Epithelial cell of alveolus of lung (primary cell): ENCODE measurements at places on chromosomes 2 and 18. TPM values are rescaled to one million over a fixed set of nuclear protein-coding genes. Genes with fewer than 3 reads are reported as not detected.

CFAP53 gene
- 0.39 and 0.64 TPM in 2 replicates for total RNA-seq

MARCHF4 gene
- total RNA-seq, result under 0.01 and 1.0 TPM in 2 replicates

HIBCH gene
- total RNA-seq, result 5.9 and 6.0 TPM in 2 replicates

SPATS2L gene
- 142 and 165 TPM in 2 replicates for total RNA-seq

COX7A2L gene
- total RNA-seq, result 178 and 191 TPM in 2 replicates

CAPN14 gene
- total RNA-seq, result 0.08 TPM in 1 of 2 replicates, not detected in the other

SH3RF3 gene
- 21.8 and 24.6 TPM in 2 replicates for total RNA-seq

GPR39 gene
- 9.1 TPM in 1 of 2 replicates, not detected in the other for total RNA-seq

ATIC gene
- 54.9 and 57.2 TPM in 2 replicates for total RNA-seq

DES gene
- under 0.01 and 20.4 TPM in 2 replicates for total RNA-seq

EFHD1 gene
- 0.40 and 2.2 TPM in 2 replicates for total RNA-seq

FAHD2A gene
- total RNA-seq, result 17.4 and 23.9 TPM in 2 replicates

GALR1 gene
- total RNA-seq, result not detected in 2 replicates

DAPL1 gene
- not detected in 2 replicates for total RNA-seq

TUBA4B gene
- not detected in 2 replicates for total RNA-seq

SLC8A1 gene
- 1.9 and 5.9 TPM in 2 replicates for total RNA-seq

ASB3 gene
- 14.6 and 21.2 TPM in 2 replicates for total RNA-seq

LRRTM1 gene
- not detected in 2 replicates for total RNA-seq

IL1RN gene
- total RNA-seq, result 0.13 TPM in 1 of 2 replicates, not detected in the other

ARHGAP28 gene
- 5.3 and 33.8 TPM in 2 replicates for total RNA-seq

C18orf54 gene
- total RNA-seq, result 4.5 and 5.2 TPM in 2 replicates

ARHGAP15 gene
- total RNA-seq, result 1.4 and 3.0 TPM in 2 replicates

DGUOK gene
- total RNA-seq, result 92.9 and 97.2 TPM in 2 replicates

SERPINB10 gene
- total RNA-seq, result not detected in 2 replicates

OXER1 gene
- total RNA-seq, result 0.13 and 0.32 TPM in 2 replicates

RBM44 gene
- total RNA-seq, result 0.08 TPM in 1 of 2 replicates, not detected in the other

SCN3A gene
- under 0.01 TPM in 1 of 2 replicates, not detected in the other for total RNA-seq
